Cortex of kidney (tissue), 1 donor: ENCODE measurements at places on chromosomes 1 and 21.

DNA sequence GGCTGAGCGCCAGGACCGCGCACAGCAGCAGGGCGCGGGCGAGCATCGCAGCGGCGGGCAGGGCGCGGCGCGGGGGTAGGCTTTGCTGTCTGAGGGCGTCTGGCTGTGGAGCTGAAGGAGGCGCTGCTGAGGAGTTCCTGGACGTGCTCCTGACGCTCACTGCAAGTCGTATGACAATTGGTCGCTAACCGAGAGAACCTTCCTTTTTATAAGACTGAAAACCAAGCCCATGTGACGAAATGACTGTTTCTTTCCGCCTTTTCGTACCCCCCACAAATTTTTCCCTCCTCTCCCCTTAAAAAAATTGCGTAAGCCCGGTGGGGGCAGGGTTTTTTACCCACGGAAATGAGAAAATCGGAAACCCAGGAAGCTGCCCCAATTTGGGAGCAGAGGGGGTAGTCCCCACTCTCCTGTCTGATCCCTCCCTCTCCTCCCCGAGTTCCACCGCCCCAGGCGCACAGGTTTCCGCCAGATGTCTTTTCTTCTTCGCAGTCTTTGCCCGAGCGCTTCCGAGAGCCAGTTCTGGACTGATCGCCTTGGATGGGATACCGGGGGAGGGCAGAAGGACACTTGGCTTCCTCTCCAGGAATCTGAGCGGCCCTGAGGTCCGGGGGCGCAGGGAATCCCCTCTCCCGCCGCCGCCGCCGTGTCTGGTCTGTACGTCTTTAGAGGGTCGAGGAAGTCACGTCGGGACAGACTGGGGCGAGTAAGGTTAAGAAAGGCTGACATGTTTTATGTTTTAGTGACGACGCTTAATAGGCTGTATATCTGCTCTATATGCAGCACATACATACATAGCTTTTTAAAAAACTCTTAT lies at the start of gene PTGS2:
Gene PTGS2, minus strand, starts transcription at position 179 of the 817 bp plus-strand sequence. Its CDS starts 133 bp downstream, at position 46.
- DNase-seq: no peak

- DNase-seq: no peak
Observed at GRCh38 chr1:42318601-42319000, 16.4 kb downstream of the FOXJ3 start.

DNA sequence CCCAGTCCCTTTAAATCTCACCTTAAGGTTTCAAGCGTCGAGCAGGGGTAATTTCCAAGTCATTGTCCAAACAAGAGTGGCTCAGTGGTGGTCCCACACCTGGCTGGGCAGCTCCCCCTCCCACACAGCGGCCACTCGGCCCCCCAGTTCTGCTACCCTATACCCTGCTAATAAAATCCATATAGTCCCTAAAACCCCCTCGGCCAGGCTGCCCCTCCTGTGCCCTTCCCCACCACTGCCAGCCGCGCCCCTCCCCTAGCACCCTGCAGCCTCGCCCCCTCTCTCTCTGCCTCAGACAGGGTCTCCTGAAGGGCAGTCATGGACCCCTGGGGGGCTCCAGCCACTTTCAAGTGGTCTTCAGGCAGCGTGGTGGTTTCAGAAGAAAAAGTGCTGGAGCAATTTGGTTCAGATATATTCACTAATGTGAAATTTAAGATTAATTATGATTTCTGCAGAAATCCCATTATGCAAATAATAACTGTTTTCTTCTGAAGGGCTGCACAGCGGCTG lies 34.2 kb upstream of the TTC34 start:
- DNase-seq: no peak

DNA sequence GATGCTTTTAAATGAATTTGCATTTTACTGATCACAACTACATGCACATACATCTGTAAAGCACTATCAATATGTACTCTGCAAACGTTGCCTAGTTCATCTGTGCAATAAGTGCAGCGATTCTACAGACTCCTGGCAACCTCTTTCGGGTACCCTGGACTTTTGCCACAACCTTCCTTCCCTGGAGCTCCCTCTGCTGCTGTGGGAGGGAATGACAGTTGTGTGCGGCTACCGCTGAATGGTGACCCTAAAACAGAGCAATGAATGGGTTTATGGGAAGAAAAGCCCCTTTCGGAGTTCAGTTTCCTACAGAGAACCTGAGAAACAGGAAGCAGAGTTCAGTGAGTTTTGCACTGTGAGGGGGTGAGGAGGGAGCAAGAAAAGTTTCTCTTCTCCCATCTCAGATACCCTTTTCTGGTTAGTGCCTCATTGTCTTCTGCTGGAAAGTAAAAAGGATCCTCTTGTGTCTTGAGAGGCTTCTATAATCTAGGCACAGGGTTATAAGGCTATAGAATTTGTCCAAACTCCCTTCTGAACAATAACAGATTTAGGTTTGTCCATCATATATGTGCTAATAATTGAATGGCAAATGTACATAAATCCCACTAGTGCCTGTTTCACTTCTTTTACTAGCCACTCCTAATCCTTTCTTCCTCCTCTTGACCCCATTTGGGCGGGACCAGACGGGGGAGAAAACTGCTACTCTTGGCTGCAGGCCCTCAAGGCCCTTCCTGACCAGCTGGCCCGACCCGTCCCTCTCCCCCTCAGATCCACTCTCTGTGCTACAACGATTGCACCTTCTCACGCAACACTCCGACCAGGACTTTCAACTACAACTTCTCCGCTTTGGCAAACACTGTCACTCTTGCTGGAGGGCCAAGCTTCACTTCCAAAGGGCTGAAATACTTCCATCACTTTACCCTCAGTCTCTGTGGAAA lies 19.8 kb upstream of the SARS1 start:
- no peak for DNase-seq

DNA sequence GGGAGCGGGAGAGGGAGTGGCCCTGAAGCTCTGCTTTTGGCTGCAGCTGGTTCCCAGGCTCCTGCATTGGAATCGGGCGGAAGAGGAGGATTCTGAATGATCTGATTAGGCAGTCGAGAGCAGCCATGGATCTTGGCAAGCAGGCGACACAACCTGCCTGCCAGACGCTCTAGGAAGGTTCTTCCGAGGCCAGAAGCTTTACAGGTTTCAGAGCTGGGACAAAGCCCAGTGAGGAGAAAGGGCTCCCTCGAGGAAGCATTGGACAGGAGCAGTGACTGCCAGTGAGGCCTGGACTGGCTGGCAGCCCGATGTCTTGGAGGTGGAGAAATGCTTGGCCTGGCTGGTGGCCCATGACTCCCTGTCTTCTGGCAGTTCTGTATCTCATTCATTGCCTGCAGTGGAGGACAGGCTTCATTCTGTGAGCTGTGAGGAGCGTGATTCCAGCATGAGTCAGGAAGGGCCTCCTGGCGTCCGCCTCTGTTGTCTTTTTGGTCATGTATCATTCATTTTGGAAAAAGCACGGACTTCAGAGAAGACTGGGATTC lies 132.7 kb upstream of the IPO9 start:
- DNase-seq: no peak

DNA sequence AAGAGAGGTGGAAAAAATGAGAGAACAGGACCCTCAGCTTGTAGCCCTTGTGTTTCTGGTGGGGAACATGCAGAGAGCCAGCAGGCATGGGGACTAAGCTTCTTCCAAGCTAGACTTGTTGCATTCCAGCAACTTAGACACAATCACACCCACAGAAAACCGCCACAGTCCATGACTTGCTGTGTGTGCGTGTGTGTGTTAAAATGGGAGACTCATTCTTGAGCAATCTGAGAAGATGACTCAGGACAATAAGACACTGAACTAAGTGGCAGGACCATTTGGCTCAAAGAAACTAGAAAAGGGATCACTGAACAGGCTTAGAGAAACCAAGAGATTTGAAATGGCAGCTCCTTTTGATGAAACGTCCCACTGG lies 78.0 kb downstream of the HLX start:
- no peak for DNase-seq

GRCh38 chr21:42068592-42068991 lies 2.5 kb upstream of the UMODL1 start:
- DNase-seq: no peak

DNA sequence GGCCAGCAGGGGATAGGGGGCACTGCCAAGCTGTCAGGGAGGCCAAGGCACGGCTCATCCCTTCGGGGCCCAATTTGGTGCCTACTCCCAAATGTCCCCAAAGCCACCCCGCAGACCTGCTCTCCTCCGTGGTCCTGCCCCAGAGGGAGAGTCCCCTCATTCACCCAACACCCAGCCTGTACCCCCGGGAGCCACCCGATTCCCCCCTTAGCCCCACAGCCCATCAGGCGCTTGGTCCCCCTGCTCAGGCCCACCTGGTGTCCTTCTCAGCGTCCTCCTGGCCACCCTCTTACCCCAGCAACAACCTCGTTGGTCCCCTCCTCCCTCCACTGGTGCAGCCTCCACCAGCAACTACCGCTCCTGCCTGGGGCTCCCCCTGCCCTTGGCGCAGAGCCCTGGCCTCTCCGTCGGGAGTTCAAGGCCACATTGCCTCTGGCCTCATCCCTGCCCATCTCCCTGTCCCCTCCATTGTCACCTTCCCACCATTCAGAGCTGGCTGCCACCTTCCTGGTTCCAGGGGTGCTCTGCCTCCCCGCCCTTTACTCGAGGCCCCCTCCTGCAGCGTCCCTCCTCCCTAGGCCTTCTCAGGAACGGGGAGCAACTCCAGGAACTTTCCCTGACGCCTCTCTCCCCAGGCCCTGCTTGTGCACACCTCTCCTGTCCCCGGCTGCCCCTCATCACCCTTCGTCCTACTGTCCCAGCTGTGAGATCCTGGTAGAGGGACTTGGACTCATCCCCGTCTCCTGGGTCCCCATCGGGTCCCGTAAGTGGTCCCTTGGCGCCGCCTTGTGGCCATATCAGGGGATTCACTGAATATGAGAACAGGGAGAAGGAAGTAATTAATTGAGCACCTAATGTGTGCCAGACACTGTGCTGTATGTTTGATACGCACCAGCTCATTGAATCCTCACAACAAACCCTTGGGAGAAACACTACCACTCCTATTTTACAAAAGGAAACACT lies 73.9 kb downstream of the RAP1GAP start:
- DNase-seq: no peak

GRCh38 chr1:175146529-175147213 lies 45.9 kb downstream of the KIAA0040 start:
- DNase-seq: no peak
